ENCODE measurements at places on chromosomes 1 and 21.

DNA sequence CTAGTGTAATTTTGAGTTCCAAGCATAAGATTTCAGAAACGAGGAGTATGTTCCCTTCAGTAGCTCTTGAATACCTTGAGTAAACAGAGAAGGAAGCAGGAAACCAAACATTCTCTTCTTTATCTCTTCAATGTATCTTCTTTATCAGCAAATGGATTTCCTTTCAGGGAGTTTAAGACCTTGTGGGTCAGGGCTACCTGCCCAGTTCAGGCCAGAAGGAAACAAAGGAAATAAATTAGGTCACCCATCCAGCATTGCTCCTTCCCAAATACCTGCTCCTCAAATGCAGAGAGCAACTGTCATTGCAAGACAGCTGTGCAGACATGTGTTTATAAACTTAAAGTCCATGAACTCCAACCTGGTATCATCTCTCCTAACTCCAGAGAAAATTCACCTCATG is 130.1 kb upstream of the SOD1 start:
- DNase-seq: no peak

- DNase-seq: no peak
Measured at GRCh38 chr1:30305519-30305918, 417.9 kb downstream of the MATN1 start.

DNA sequence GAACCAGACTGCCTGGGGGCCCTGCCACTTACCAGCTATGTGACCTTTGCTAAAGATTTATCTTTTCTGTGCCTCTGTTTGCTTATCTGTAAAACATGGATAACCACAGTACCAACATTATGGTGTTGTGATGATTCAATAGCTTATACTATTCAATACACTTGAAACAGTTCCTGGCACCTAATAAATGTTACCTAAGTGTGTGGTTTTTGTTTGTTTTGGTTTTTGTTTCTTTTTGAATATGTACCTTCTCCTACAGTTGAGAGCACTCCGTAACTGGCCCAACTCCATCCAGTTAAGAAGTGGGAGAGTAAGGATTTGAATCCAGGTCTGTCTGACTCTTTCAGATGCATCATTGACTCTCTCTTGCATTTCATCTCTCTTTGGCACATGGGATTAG is 125.8 kb upstream of the C8B start:
- DNase-seq: no peak

GRCh38 chr1:6197746-6198427 is 1.5 kb downstream of the RPL22 start:
- DNase-seq: no peak

- peak; percentile 99 for DNase-seq
Measured at GRCh38 chr21:37366482-37367316, at the start of gene DYRK1A. Gene DYRK1A (plus strand): TSS chr21:37366773. CDS start chr21:37420375, 53,602 bp downstream.

DNA sequence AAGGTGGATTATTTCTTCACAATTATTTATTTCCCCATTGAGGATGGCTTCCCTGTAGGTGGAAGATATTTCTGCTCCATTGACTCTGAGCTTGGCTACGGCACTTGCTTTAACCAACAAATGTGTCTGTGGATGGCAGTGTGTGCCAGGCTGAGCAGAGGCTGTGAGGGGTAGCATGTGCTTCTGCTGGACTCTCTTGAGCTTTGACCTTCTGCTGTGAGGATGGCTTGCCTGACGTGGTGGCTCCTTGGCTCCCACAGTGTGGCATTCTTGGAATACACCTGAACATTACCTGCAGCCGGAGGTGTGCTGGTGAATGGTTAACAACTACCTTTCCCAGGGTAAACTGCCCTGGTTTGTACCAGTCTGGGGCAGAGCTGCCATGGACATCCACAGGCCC is 46.8 kb downstream of the WDR3 start:
- no peak for DNase-seq

DNA sequence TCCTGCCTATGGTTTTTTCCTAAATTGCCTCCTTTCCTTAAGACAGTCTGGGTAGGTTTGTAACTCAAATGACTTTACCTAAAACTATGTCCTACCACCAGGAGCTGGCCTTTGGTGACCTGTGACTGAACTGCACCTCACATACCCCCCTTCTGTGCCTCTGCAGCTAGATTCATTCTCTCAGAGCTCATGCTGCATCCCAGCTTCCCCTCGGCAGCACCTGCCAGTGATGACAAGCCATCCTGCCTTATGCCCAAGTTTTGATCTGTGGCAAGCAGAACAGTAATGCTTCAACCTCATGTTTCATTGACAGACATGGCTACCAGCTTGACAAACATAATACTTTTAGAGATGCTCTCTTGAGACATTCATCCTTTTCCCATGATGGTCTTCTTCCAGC is 141.9 kb downstream of the TSEN15 start:
- DNase-seq: no peak

DNA sequence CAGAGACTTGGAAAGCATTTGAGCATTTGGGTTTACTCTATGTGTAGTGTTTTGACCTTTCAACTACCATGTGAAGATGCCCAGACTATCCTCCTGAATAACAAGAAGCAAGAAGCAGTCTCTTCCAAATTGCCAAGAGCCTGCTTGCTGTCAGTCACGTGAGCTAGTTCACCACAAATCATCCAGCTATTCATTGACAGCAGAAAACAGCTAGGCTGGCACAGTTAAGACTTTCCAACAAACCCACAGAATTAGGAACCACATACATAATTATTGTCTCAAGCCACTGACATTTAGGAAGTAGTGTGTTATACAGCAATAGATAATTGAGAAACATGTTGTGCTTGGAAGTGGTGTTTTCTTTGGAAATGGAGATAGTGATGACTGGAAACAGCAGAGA is 1652.0 kb downstream of the NCAM2 start:
- DNase-seq: no peak

GRCh38 chr1:112704391-112704933 is 2.5 kb downstream of the RHOC start:
- no peak for DNase-seq

DNA sequence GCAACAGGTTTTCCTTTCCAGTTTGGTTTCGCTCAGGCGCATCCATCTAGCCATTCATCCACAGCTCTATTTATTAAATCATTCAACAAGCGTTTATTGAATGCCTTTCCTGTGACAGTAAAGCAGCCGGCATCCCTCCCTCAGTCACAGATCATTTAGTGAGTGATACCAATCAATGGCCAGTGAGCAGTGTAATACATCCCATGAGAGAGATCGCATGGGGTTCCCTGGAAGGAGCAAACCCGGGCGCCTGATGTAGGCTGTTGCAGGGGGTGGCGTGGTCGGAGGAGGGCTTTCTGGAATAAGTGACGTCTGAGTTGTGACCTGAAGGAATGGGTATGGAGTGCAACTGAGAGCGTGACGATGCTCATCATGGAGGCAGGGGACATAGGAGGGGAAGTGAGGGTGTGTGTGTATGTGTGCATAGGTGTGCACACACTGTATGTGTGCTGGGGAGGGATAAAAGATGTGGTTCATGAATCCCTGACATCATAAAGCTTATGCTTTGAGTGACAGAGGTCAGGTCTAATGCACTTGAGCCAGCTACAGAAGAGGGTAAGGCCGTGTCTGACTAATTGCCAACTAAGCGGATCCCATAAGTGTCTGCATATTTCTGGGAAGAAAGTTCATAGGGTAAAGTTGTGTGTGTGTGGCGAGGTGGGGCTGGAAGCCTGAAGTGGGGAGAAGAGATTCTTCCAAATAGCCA is 6.6 kb downstream of the FCMR start:
- DNase-seq: no peak

- no peak for DNase-seq
Measured at GRCh38 chr21:44763451-44764318, 37.9 kb downstream of the UBE2G2 start.

- DNase-seq: no peak
Measured at GRCh38 chr1:184362876-184363275, 24.0 kb upstream of the C1orf21 start.

GRCh38 chr1:9332513-9333143 is 39.9 kb downstream of the SPSB1 start:
- no peak for DNase-seq

DNA sequence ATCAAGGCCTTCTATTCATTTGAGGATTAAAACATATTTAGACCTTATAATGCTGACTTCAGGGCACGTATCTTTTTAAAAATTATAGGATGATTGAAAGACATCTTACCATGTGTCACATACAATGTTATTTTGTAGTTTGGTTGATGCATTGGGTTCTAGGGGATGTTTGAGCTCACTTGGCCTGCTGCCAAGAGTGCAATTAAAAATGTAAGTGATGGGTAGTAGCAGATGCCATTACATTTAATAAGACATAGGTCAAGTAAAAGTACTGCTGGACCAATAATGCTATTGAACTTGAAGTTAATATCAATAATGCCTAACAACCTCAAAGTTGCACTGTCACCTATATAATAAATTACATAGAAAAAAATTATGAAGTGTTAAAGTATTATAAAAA is 616.5 kb upstream of the RGS18 start:
- no peak for DNase-seq

GRCh38 chr1:89908672-89909436 is 86.1 kb upstream of the ZNF326 start:
- peak; percentile 70 for DNase-seq

GRCh38 chr1:200917291-200917817 is 22.7 kb downstream of the INAVA start:
- no peak for DNase-seq

DNA sequence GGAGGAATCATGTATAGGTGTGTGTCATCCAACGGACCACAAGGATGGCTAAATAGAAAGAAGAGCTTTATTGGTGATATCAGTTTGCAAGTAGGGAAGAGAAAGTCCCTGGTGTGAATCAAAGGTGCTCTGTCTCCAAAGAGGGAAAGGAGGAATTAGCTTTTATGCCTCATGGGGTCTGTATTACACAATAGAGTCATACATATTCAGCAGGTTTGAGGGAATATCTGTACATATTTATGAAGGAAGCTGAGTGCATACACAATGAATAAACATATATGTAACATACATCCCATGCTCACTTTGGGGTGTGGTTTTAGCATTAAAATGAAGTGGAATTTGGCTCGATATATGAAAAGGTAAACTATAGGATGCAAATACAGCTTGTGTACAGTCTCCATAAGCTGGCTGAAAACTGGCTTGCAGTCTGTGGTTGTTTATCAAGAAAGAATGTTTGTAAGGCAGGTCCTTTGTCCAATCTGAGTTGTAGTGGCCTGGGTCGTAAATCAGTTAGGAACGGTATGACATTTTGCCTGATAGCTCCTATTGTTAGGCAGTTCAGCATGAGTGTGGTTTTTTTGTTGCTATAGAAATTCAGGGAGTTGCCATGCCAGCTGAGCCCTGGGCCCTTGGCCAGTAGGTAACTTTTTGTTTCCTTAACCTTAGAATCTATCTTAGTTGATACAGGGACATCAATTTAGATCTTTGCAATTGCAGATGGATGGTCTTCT is 198.0 kb upstream of the ZP4 start:
- no peak for DNase-seq

- peak; percentile 49 for DNase-seq
Measured at GRCh38 chr21:43865540-43866259, 677 bp downstream of the AGPAT3 start.

DNA sequence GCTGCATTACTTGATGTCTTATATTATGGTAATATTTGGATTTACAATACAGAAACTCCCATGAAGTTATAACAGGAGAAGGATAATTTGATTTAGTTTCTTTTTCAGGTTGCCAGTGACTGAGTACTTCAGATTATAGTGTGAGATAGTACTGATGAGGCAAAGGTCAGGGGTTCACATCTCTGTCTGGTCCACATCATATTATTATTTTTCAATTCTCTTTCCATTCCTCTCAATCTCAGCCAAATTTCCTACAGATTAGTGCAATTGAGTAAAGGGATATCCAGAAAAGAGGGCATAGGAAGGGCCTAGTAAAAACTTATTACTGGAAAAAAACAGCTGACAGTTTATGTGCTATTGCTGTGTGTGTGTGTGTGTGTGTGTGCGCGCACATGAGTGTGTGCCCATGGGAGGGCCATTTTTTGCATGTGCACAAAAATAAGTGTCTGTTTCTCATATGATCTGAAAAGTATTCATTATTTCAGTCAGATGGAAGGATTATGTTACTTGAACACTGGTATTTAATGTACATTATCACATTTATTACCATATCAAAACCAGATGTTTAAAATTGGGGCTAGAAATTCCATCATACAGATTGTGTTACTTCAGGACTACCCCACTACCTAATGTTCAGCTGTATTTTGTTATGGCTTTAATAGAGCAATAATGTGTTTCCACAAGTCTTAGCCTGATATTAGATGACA is 78.3 kb upstream of the KCNK2 start:
- no peak for DNase-seq

DNA sequence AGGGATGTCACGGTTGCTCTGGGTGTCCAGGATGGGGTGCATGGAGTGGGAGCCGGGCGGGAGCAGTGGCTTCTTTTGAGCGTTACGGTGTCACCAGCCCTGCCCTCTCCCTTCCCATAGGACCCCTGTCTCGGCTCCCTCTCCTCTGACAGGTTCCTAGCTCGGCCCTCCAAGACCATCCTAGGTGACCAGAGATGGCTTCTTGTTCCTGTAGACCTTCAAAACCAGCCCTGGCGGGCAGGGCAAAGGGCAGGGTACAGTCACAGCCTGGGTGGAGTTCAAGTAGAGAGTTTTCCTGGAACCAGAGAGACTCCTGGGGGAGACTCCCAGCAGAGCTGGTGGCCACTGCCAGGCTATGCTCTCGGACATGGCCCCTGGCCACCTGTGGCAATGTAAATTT is 345.6 kb upstream of the AJAP1 start:
- no peak for DNase-seq

- peak; percentile 66 for DNase-seq
Measured at GRCh38 chr1:174982971-174983689, 16.6 kb upstream of the CACYBP start.

DNA sequence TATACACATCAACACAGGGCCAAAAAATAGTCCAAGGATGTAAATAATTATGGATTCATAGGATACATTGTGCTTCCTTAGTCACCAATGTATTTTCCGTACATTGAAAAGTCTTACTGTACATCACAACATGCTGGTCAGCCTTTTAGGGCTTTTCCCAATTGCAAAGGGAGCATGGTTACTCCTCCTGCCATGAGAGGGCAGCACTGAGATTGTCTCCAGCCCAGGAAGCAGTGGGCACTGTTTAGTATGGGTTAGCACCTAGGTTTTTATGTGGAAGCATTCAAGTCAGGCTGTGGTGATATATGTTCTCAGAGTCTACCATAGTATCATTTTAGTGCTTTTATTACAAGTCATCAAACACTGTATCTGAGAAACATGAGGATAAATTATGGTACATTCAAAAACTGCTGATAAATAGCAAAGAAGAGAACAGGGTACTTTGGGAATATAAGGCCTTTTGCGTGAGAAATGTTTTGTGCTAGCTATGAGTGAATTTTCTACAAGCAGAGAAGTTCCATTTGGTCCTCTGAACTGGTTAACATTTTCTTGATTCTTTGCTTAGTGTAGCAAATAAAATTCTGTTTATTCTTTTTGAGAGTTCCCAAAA is 34.0 kb downstream of the ST6GALNAC5 start:
- DNase-seq: peak; percentile 41

GRCh38 chr1:95041491-95042165 is 31.1 kb downstream of the ALG14 start:
- DNase-seq: peak; percentile 83

GRCh38 chr1:6357243-6357936 is 36.2 kb downstream of the ACOT7 start:
- DNase-seq: no peak

All from endothelial cell of umbilical vein (primary cell).